ENCODE measurements at places on chromosomes 13 and 19.

GRCh38 chr19:10998666-10999065 lies 37.8 kb downstream of the SMARCA4 start:
- DNase-seq = no peak

- DNase-seq = no peak
Measured at GRCh38 chr13:27200413-27201070, 28.9 kb upstream of the USP12 start.

DNA sequence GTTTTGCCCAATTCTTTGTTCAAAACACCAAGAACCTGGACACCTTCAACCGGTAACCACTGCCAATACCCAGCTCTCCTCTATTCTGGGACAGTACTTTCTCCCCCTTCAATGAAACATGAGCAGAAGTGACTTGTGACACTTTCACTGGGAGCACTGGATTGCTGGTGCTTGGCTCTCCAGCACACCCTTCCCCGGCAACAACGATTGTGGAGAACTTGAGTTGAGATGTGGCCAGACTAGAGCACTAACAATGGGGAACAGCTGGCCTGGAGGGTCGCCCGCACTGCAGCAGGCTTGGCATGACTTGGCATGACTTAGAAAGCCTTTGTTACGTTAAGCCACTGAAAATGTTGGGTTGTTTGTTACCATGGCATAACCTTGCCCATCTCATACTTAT lies 7.5 kb upstream of the B3GLCT start:
- no peak for DNase-seq

DNA sequence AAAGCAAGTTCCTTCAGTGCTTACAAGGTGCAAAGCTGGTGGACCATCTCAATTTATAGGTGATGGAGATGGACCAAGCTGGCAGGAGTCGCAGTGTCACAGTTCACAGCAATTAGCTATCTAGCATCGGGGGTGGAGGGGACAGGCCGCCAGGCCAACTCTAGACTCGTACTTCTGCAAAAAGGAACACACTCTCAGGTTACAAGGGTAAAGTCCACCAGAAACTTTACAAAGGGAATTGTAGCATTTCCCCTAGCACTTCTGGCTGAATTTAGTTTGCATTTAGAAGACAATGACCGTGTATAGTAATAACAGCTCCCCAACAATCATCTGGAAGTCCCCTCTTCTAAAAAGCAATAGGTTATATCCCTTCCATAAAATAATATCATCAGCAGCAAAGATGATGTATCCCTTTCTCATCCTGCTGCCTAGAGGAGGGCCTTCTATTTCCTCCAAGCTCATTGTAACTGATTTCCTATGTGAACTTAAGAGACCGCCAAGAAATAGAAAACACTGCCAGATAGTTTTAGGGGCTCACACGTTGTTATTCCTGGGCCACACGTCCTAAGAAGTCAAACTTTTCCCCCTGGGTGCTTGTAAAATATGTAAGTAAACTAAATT lies 8.5 kb upstream of the DOCK9 start:
- peak; percentile 48 for DNase-seq
